Psoas muscle (tissue), 8 donors: ENCODE measurements at places on chromosomes 11 and 22. TPM values are rescaled to one million over a fixed set of nuclear protein-coding genes. Genes with fewer than 3 reads are reported as not detected.

- DNase-seq: peak; percentile 90
Measured at GRCh38 chr11:76209973-76210930, 4.0 kb upstream of the WNT11 start.

GRCh38 chr22:46500201-46500600, 37.2 kb downstream of the CELSR1 start:
- DNase-seq: no peak

GLYATL1B gene
- total RNA-seq: not detected

GRCh38 chr11:57761301-57762234, at the start of gene CTNND1:
TSS of gene CTNND1 (plus strand) at chr11:57761802. CDS start at chr11:57791479, 29,677 bp downstream.
- DNase-seq: peak; percentile 80

- DNase-seq: no peak
Measured at GRCh38 chr11:102306048-102306597, 11.2 kb upstream of the BIRC3 start.

DNA sequence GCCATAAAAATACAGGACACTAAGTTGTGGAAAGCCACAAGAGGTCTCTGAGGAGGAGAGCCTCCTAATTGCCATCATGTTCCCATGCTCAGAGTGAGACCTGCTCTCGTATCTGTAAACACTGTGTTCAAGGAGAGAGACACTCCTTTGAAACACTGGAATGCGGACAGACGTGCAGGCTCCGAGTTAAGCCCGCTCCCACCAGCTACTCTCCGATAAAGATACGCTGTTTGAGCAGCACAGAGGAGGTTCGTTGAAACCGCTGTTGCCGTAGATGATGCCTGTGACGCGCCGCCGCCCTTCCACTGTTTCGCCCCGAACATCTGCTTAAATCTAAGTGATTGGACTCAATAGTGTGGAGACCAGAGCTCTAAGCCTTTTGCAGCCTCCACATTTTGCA, 25.1 kb downstream of the NUP50 start:
- DNase-seq: no peak
